ENCODE measurements at places on chromosomes 6 and 20.

DNA sequence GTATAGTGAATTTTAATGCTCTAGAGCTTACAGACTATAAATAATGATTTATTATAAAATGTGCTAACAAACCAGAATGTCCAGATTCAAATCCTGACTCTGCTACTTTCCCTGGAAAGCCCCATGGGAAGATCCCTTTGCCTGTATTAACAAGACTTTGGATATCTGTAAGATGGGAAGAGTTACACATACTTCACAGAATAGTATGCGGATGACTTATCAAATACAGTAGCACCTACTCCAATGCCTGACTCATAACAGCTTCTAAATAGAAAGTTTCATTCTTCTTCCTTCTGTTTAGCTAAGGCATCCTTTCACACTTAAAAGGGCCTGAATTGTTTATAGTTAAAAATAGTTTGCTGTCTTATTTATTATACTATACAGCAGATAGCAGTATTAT is 166.3 kb downstream of the KCNQ5 start:
- DNase-seq = no peak

GRCh38 chr6:82196161-82196560 is 51.4 kb downstream of the IBTK start:
- DNase-seq = no peak

DNA sequence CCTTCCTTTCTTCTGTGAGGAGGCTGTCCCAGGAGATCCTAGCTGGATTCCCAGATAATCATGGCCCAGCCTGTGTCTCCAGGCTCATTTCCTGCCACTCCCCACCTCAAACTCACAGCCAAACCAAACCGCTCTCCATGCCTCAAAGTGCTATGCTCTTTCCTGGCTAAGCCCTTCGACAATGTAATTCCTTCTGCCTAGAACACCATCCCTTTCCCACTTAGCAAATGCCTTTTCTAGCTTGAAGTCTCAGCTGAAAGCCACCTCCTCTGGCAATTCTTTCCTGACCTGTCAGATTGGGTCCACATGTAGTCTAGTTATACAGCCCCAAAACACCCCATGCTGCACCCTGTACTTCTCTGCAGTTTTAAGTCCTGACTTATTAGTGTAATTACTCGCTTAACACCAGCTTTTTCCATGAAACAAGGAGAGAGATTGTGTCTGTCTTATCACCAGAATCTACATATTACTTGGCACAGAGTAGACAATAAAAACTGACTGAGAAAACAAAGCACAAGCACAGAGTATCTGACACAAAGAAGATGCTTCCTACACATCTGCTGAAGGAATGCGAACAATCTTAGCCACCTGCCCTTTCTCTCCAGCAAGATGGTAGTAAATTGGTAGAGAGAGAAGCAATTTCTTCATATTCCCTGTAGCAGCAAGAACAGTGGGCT is 5.4 kb downstream of the TRIM26 start:
- DNase-seq = no peak

- no peak for DNase-seq
Observed at GRCh38 chr6:104623052-104623690, 236.5 kb downstream of the HACE1 start.

DNA sequence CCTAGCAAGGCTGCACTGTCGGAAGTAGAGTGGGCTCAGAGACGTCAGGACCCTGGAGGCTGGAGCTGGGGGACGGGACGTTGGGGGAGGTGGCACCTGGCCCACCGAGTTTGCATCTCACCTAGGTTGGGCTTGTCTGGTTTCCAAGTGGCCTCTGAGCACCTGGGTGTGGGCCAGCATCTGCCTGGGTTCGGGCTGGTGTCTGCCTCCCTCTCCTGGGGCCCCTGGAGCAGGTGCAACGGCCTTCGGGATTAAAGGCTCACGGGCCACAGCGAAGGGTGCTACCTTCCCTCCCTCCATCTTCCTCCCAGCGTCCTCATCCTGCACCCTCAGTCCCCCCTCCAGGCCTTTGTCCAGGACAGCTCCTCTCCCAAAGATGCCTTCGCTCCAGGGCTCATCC is 6.0 kb downstream of the HRH3 start:
- no peak for DNase-seq

- peak; percentile 75 for DNase-seq
Observed at GRCh38 chr6:130365166-130366106, at the start of gene TMEM200A. Gene TMEM200A, plus strand, starts transcription at chr6:130366017. Its CDS starts 74,406 bp downstream, at chr6:130440423.

DNA sequence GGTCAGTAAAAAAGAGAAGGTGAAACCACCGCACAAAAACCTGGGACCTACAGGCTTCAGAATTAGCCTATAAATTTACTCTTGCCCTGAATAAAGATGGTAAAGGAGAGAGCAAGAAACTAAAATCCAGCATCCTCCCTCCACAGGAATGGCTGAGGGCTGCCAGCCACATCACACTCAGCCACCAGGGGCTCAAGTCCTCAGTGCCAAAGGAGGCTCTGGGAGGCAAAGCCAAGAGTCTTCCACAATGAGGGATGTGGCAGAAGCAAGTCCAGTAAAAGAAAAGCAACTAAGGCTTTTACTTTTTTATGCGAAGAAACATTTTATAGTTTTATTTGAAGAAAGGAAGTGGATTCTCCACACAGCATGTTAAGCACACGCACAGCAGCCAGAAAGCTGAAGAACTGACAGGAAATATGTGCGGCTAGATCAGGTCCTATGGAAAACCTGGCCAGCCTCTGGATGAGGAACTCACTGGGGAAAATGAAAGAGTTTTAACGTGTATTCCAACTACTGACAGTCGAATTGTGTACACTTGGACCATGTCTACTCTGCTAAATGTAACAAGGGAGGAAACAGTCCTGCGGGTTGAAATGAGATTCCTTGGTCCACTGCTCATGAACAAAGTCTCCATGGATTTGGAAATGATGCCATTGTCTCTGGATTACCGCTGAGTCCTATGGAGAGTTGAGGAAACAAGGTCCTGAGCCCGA is 219.4 kb upstream of the SSTR4 start:
- peak; percentile 38 for DNase-seq

DNA sequence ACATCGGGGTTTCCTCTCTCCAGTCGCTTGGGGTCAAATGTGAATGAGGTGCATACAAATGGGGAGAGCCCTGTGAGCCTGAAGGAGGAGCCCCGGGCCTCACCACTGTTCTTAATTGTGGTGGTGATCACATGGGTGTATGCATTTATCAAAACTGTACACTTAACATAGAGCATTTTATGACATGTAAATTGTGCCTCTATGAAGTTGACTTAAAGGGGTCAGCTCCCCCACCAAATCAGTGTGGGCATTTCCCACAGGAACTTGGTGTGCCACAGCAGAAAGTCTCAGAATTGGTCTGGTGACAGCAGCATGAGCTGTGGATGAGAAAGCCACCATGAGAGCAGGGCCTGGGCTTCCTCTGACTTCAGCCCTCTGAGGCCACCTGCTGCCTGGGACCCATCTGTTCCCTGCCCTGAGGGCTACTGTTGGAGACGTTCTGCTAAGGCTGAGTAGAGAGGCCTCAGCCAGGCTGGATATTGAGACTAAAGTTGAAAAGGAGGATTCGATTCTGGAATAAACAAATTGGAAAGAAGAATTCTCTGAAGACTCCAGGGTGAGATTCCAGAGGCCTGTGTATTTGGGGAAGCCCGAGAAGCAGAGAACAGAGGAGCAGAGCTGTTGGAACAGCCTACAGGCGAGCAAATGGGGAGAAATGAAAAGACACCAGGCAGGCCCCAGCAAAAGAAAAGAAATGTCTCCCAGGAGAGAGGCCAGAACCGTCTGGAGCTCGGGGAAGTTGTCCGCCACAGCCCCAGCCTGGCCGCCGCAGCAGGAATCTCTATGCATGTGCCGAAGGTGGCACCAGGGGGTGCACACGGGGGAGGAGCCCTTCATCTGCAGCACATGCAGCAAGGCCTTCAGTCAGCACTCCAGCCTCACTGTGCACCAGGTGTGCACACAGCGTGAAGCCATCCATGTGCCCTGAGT is 37.6 kb upstream of the XRN2 start:
- no peak for DNase-seq

DNA sequence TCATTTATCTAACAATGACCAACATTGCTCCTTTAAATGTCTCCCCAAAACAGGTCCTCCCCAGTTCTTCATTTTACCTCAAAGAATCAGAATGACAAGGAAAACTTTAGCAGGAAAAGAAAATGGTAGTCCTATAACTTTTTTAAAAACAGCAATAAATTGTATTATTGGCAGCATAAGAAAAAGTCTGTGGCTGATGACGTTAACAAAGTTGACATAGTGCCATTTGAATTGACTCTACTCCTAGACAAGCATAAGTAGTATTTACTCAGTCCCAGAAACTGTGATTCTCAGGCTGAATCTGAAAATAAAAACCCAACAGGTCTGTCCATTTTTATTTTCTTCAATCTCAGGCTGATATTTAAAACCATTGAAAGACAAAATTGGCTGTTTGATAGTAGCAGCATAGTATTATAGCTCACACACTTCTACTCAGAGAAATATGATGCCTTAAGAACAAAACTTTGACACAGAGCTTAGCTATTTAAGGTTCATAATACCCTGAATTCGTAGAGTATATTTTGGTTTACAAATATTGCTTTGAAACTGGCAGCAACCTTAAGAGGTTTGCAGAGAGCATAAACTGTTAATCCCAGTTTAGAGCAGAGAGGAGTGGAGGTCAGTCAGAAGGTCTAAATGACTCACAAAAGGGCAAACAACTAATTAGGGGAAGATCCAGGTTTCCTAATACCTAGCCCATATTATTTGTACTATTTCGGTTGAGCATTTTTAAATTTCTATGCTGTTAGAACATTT is 35.0 kb upstream of the TENT5A start:
- DNase-seq = no peak

DNA sequence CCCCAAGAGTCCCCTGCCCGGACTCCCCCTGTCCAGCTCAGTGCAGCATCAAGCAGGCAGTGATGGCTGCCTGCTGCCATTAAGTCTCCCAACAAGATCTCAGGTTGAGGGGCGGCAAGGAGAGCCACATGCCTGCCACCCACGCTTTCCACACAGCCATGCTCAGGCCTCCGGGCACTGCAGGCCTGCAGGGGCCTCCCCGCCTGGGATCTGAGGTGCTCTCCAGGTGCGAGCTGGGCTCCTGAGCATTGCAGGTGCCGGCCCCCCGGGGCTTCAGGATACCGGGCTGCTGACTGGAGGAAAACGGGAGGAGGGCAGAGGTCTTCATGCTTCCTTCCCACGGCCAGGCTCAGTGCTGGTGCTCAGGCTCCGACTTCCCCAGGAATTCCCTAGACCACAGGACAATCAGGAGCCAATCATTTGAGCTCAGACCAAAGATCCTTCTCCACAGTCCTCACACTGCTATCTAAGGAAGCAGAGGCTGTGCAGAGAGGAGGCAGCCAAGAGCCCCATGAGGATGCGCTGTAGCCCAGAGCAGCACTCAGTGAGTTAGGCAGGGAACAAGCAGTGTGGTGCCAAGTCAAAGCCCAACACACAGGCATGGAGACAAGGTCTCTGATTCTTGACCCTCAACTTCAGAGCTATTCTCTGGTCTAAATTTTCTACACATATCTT is 52.7 kb downstream of the PYGB start:
- no peak for DNase-seq

GRCh38 chr20:45110301-45110700 is 4.7 kb downstream of the WFDC5 start:
- DNase-seq = no peak

DNA sequence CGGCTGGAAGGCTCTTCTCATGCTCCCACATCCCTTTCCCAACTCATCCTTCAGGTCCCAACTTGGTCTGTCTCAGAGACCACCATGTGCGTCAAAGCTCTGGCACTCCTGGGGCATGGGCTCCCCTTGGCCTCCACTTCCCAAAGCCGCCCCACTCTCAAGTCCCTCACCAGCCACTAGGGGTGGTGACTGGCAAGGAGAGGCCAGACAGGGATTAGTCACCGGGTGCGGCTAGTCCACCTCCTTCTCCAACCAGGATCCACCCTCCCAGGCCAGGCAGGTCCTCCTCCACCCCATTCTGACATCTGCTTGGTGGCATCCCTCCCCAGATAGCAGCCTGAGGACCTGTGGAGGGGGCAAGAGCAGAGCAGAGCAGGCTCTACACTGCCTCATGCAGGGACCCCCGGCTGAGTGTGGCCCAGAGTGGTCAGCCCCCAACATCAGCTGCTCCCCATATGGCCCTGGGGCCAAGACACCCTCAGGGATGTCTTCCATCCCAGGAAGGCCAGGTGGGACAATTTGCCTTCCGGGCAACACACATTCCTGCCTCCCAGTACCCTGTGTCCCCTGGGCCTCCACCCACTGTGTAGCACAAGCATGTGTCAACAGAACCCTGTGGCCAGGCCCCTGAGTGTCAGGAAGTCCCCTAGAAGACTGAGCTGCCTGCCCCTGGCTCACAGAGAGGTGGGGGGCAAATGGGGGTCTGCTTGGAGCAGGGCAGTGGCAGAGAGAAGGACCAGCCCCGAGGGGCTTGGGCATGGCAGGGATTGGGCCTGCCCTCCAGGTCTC is 29.2 kb downstream of the YTHDF1 start:
- no peak for DNase-seq

- DNase-seq = no peak
Observed at GRCh38 chr6:36578030-36578429, 16.1 kb upstream of the SRSF3 start.

- DNase-seq = no peak
Observed at GRCh38 chr20:60528141-60528540, 569.9 kb downstream of the CDH26 start.

DNA sequence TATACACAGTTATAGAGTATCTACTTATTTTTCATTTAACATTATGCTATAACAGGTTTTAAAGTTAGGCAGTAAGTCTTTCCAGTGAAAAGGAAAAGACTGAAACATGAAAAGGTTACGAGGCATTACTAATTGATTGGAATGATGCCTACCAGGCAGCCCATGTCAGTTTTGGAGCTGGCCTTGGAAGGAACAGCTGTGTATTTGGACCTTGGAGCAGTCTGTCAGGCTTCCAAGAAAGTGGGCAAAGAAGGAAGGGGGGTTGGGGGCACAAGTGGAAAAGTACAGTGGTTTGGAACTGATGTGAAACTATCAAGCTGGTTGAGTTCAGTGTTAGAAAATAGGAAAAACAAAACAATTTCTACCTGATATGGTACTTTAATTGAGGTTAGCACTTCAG is 41.7 kb downstream of the SLC16A10 start:
- peak; percentile 39 for DNase-seq

DNA sequence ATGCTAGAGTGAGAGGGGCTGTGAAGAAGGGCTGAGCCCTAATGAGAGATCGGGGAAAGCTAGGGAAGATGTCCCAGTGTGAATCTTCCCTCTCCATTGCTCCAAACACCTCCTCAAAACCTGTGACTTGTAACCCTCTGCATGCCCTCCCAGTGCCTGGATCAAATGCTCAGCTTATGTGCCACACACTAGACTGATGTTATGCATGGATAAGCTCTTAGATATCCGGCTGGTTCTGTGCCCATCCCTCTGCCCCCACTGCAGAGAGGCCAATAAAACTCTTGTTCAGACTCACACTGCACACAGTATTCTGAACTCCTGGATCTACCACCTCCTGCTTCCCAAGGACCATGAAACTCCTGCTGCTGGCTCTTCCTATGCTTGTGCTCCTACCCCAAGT is at the start of gene DEFB118:
Gene DEFB118, plus strand, starts transcription at position 301 of the 400 bp plus-strand sequence. Its CDS starts 50 bp downstream, at position 351.
- DNase-seq = no peak

DNA sequence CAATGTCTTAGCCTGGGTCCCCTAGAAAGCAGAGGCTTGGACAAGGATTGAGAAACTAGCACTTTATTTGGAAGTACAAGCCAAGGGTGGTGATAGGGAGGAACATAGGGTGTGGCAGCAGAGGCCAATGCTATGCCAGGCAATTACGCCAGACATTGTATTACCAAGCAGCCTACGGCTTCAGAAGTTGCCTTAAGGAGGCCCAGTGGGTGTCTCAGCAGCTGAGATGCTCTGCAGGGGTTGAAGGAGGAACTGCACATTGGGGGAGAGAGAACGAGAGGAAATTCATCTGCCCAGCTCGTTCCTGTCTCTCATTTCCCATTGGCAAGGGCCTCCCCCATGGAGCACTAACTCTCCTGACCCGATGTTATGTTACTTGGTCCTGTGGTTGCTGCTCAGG is 859 bp downstream of the C20orf202 start:
- DNase-seq = no peak

- no peak for DNase-seq
Observed at GRCh38 chr20:25282034-25282781, 34.3 kb downstream of the PYGB start.
